ENCODE measurements at places on chromosomes 6 and 20.
A peak's percentile ranks its signal among the peaks of the same experiment; 100 is the strongest.

DNA sequence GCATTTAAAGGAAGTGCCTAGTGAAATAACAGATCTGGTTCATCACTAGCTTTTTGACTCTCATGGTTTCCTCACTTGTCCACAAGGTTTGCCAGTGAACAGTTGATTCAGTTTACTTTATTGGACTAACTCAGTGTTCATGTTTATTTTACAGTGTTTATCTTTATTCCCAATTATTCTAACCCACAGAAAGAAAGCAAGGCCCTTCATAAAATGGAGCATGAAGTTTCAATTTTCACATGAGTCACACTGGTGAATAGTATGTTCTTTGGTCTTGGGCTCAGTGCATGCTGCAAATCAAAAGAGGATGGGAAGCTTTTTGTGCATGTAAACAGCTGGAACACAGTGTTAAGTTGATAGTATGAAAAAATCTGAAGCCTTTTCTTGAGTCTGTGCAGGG is 217.6 kb upstream of the HDDC2 start:
- DNase-seq, result no peak

DNA sequence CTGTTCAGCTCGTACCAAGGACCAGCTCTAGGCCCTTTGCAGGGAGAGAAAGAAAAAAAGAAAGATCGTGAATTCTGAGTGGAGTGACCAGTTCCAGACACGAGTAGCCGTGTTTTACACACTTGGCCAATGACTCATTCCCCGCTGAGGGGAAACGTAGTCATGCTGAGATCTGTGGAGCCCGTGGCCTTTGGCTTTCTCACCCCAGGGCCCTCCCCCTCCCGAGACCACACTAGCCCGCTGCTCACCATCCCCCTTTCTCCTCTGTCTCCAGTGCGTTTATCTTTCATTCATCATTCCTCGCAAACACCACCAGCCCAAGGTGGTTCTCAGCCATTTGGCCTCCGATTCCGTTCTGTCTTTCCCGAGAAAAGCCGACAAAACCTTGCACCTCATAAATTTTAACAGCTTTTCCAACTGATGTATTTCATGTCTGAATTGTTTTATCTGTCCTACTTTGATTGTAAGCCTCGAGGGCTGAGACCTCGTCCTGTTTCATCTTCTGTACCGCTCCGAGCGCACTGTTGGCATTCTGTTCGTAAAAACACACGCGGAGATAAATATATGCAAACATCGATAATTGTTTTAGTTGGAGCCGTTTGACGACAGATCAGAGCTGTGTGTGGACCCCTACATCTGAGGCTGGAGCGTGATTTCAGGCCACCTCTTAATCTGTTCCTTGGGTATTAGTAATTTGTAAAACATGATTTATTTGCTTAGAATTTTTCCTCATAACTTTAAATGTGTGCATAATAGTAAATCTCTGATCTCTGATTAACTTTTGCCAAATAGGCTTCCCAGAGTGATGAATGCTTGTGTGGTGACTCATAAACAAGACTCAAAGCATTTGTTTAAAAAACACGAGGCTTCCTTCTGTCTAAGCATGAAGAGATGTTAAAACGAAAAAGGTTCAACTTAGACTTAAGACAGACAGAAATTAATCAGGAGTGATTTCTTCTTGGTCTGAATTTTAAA is 336.6 kb downstream of the CDH4 start:
- DNase-seq, result no peak

DNA sequence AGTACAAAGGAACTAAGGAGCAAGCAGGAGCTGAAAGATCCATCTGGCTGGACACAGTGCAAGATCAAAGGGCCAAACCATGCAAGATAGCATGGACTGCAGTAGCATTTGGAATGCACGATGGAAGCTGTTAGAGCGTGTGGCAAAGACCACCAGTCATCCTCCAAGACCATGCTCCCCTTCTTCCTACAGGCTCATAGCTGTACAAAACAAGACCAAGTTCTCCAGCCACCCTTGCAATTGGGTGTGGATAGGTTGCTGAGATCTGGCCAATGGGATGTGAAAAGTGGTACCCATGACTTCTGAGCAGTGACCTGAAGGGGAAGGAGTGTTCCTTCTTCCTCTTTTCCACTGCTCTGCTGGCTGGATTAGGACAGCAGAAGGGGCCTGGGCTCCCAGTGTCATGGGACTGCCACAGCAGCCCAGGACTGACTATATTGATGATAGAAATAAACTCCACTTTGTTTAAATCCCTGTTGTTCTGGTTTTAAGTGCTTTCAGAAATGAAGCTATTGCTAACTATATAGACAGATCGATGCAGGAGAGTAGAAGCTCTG is 64.9 kb downstream of the SLC22A23 start:
- peak; percentile 21 for DNase-seq

DNA sequence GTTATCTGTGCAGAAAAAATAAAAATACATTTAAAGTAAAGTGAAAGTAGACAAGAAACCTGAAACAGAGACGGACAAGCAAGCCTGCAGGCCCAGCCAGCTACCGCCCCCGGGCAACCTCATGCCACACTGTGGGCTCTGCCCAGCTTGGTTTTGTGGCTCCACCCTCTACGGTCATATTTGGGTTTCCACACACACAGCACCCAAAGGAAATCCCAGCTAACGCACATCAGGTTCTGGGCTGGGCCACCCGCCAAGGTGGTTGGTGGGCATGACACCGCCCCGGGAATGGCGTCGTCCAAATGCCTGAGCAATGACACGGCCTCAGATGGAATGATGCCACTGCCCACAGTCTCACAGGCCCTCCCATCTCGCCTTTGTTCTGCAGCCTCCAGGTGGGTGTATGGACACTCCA is 22.9 kb downstream of the FAM110A start:
- peak; percentile 62 for DNase-seq

DNA sequence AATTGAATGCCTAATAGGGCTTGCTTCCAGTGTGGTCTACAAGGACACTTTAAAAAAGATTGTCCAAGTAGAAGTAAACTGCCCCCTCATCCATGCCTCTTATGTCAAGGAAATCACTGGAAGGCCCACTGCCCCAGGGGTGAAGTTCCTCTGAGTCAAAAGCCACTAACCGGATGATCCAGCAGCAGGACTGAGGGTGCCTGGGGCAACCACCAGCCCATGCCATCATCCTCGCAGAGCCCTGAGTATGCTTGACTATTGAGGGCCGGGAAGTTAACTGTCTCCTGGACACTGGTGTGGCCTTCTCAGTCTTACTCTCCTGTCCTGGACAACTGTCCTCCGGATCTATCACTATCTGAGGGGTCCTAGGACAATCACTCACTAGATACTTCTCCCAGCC is 411.5 kb downstream of the TENT5A start:
- no peak for DNase-seq

All from inflammatory macrophage treated with lipopolysaccharide for 4 hours (primary cell).